ENCODE measurements at places on chromosomes 3 and 15. TPM values are rescaled to one million over a fixed set of nuclear protein-coding genes. Genes with fewer than 3 reads are reported as not detected.

DNA sequence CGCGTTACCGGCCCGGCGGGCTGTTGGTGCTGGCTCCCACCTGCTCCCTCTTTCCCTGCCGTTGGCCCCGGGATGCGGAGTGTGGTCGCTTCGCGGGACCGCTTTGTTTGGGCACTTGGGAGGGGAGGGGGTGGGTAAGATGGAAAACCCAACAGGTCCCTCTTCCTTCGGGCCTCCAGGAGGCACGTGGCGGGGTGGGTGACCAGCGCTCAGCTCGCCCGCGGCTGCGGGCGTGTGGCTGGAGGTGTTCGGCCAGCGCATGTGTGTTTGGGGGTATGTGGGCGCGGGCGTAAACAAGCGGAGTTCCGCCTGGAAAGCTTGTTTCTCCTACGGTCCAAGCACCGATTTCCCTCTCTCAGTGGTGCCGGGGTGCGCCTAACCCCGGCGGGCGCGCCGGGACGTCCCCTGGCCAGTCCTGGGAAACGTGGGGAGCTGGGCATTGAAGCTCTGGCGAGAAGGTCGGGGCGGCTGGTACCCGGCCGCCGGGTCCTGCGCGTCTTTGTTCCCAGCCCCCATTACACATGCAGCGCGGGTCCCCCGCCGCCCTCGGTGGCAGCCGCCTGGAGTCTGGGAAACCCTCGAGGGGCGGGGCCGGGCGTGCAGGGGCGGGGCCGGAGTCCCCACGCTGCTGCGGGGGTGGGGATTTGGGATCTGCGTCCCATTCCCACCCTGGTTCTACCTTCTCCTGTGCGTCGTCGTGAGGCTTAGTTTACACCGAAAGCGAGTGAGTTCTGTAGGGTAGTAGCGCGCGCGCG, 1.4 kb downstream of the ACVR2B start:
- DNase-seq = peak; percentile 77

DNA sequence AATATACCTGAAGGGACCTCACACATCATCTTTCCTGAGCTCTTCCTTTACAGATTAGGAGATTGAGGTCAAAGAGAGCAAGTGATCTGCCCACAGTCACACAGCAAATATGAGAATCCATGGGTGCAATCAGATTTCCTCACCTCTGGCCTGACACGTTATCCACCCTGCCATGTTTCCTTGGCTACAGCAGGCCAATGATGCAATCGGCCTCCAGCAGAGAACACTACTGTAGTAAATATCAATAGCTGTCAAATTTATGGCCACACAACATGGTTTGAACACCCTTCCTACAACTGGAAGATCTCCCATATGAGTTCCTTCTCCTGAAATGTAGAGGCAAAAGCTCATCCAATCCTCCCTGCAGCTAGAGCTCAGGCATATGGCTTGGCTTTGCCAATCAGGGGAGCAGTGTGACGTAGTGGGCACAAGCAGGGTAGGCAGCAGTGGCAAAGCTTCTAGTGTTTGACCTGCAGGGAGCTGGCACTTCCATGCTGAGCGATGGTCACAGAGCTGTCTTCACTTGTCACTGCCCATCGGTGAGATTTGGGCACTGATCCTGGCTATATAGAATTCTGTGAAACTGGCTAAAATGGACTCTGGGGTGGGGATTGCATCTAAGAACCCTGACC, 271.3 kb downstream of the TJP1 start:
- no peak for DNase-seq

- DNase-seq = no peak
Measured at GRCh38 chr3:58071480-58071971, 63.3 kb downstream of the FLNB start.

- DNase-seq = no peak
Measured at GRCh38 chr3:114714957-114715460, 421.2 kb downstream of the TIGIT start.

DNA sequence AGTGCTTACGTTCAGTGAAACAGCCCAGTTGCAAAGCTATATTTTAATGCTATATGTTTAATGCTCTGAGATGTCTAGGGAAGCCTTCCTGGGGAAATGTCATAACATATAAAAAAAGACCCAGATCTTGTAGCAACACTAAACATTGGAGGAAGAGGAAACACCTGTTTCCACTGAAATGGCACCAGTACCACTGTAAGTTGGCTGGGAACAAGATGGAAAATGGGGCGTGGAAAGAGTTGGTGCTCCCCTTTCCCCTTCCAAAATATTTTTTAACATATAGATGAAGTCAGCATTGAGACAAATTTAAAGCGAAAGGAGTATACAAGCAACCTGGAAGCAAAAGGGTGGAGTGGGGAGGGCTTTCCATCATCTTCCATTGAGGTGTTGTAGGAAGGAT, 289.9 kb upstream of the COL8A1 start:
- DNase-seq = no peak

GRCh38 chr3:168157099-168157700, 61.5 kb upstream of the GOLIM4 start:
- DNase-seq = no peak

RHOA gene
- polyA plus RNA-seq = 179 TPM
